Lower leg skin (tissue), 4 donors: ENCODE measurements at places on chromosomes 7 and 10. TPM values are rescaled to one million over a fixed set of nuclear protein-coding genes. Genes with fewer than 3 reads are reported as not detected.

GRCh38 chr7:98687111-98687751, 70.1 kb downstream of the NPTX2 start:
- no peak for DNase-seq

GRCh38 chr10:29479081-29479925, 155.5 kb downstream of the SVIL start:
- DNase-seq = no peak

DNA sequence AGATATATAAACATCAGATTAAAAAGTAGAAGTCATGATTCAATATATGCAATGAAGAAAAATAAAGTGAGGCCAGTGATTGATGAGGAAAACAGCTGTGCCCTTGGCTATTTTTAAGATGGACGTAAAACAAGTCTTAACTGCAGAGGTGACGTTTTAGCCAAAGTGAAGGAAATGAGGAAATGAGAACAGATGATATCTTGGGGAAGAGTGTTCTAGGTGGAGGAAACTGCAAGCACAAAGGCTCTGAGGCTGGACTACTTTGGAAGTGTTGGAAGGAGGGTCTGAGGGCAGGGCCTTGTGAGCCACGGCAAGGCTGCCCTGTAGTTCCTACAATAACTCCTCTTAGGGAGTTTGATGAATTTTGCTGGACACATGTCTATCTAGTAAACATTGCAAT, 140.5 kb upstream of the AKR1E2 start:
- no peak for DNase-seq

DNA sequence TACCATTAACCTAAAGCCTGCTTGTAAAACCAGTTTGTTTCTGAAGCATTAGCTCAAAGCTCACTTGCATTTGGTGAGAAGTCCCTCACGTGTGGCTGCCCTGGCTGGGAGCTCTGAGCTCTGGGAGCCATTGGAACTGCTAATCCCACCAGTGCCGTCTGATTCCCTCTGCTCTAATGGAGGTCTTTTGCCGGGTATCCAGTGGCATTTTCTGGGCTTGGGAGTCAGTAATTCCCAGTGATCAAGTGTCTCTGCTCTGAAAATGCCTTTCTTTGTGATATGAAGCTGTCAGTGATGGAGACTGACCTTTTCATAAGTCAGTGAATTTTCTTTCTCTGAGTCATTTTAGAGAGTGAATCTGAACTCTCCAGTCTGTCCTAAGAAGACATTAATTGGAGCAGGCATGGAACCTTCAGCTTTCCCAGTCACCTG, 36.9 kb upstream of the FAM20C start:
- DNase-seq = no peak

DNA sequence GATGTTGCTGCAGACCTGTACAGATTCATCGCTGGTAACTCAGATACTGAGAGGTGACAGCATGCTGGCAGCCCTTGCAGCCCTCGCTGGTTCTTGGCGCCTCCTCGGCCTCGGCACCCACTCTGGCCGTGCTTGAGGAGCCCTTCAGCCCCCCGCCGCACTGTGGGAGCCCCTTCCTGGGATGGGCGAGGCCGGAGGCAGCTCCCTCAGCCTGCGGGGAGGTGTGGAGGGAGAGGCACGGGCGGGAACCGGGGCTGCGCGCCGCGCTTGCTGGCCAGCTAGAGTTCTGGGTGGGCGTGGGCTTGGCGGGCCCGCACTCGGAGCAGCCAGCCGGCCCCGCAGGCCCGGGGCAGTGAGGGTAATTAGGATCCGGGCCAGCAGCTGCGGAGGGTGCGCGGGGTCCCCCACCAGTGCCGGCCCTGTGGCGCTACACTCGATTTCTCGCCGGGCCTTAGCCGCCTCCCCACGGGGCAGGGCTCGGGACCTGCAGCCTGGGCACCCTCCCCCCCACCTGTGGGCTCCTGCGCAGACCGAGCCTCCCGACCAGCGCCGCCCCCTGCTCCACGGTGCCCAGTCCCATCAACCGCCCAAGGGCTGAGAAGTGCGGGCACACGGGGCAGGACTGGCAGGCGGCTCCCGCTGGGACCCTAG, 12.2 kb upstream of the GTPBP10 start:
- DNase-seq = no peak

DNA sequence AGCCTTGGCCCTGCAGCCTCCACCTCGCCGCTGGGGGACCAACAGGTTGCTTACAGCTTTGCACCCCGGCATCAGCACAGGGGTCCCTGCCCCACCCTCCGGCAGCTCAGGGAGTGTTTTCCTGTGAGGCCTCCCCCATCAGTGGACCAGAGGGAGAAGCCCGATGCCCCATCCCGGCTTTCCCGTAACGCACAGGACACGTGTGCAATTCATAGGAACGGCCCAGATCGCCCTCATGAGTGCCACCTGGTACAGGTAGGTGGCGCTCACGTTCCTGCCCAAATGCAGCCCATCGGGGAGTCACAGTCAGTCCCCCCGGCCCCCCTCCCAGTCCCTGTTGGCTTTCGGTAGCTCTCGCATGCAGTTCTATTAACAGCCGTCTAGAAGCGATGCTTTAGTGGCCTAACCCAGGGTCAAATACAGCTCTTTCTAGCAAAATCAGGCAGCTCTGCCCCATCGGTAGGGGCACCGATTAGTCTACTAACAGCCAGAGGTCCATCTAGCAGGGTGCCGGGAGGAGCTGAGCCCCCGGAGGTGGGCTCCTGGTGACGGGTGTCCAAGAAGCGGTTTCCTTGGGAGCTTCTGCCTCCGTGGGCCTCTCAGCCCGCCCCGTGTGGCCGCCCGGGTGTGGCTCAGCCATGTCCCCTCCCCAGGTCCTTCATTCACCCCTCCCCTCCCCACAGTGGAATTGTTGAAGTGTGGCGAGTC, 48.4 kb upstream of the GTF2IRD1 start:
- no peak for DNase-seq

GRCh38 chr10:11874568-11875493, 51.7 kb downstream of the PROSER2 start:
- DNase-seq = no peak

GRCh38 chr10:132320654-132321469, 11.1 kb upstream of the LRRC27 start:
- DNase-seq = no peak

DNA sequence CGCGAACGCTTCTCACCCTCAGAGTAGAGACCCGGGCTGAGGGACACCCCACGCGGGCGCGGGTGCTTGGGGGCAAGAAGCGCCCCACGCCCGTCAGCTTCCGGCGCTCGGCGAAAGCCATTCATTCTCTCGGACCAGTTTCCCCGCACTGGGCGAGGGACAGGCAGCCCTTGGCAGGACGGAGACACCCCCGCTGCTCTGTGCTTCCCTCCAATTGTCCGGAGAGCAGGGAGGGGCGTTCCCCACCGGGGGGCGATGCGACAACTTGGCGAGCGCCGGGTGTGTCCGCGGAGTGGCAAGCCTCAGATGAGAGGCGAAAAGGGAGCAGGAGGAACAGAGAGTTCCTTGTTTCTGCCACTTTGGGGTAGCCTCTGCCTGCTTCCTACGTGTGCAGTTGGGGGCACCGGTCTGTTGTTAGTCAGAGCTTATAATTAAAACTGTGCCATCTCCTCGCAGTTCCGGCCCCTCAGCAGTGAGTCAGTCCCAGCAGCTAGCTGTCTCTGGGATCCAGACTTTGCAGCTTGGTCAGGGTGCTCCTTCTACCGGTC, 1.7 kb downstream of the GPR158 start:
- no peak for DNase-seq

- DNase-seq = no peak
Measured at GRCh38 chr10:4246881-4247358, 461.9 kb upstream of the KLF6 start.

- DNase-seq = no peak
Measured at GRCh38 chr10:28878236-28878970, 201.1 kb downstream of the BAMBI start.

- DNase-seq = no peak
Measured at GRCh38 chr7:34463830-34464229, 194.2 kb upstream of the NPSR1 start.

GRCh38 chr7:30874656-30875302, 36.9 kb upstream of the AQP1 start:
- DNase-seq = no peak

GRCh38 chr7:97971990-97972943, 17.7 kb downstream of the OCM2 start:
- peak; percentile 70 for DNase-seq

GRCh38 chr10:120221873-120222485, 235.0 kb upstream of the PLPP4 start:
- DNase-seq = no peak

DNA sequence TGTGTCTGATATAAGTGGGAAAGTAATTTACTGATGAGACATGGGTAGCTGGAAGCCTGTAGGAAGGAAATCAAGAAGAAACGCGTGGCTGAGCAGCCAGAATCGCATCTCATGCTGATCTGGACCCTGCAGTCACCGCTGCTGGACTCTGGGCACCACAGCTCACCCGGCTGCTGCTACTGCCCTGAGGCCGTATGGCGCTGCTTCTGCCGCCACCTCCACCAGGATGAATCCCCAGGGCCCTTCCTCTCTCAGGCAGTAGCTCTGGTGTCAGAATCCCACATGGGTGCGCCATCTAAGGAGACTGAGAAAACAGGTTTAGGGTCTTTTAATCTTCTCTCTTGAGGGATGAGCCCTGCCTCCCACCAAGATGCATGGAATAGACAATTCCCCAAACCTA, 70.3 kb upstream of the AGK start:
- DNase-seq = no peak

DNA sequence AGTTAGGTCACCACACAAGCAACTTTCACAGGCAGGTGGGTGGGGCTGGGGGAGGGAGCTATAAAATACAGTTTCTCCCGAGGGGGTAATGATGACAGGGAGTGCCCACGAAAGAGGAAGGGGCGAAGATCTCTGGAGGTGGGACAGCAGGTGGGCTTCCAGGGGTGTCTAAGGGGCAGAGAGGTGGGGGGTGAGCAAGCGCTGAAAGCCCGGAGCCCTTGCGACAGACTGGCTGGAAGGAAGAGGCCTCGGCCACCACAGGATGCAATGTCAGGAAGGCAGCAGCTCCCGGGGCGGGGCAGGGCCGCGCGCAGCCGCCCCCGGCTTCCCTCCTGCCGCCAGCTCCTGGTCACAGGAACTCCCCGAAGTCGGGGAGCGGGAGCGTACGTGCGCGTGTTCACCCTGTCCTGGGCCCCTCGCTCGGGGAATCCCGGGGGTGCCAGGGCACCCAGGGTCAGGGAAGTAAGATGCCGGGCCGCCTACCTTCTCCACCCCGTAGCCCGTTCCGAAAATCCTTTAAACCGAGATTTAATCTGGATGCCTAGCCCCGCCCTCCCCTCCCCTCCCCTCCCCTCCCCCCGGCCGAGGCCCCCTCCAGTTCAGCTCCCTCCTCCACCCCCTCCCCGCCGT, 105.2 kb upstream of the PPIF start:
- peak; percentile 68 for DNase-seq

DNA sequence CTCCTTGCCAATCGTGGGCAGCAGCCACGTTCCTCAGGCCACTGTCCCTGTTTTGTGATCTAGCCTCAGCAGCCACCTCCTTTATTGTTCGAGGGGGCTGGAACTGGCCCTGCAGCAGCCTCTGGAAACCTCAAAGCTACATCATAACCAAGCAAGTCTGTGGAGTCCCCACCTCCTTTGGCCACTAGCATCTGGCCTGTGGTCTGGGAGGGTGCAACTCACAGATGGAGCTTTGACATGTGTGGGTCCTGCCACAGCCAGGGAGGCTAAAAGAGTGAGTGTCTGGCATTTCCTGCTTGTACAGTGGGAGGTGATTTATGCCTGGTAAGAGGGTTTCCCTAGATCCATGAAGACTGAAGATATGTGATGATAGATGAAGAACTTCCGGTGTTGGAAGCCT, 32.3 kb upstream of the NUB1 start:
- DNase-seq = peak; percentile 57

DNA sequence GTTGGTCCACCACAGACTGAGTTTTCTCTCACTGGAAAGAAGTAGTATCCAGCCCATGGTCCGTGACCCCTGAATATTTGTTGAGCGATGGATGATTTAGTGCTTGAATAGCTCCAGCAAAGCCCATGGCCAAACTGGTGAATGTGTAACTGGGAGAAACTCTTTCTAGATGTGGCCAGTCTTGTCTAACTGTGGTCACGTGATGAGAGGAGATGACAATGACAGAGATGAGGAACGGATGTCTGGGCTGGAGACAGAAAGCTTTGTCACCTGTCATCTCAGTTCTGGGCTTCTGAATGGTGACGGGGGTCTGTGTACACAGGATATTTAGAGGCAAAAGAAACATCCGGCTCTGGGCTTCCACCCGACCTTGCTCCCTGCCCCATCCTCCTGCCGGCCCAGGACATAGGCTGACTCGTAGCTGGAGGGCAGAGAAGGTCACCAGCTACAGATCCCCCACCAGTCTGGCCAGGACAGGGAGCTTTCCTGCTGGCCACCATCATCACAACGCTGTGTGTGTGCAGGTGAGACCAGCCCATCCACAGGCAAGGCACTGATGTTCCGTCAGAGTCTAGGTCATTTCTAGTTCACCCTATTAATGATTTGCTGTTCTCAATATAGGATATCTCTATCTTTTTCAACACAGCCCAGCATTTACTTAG, 152.5 kb upstream of the TNS3 start:
- no peak for DNase-seq

GRCh38 chr10:98186681-98187080, 52.2 kb downstream of the R3HCC1L start:
- no peak for DNase-seq

- DNase-seq = peak; percentile 54
Measured at GRCh38 chr10:125023862-125024496, 82.1 kb downstream of the ZRANB1 start.

DNA sequence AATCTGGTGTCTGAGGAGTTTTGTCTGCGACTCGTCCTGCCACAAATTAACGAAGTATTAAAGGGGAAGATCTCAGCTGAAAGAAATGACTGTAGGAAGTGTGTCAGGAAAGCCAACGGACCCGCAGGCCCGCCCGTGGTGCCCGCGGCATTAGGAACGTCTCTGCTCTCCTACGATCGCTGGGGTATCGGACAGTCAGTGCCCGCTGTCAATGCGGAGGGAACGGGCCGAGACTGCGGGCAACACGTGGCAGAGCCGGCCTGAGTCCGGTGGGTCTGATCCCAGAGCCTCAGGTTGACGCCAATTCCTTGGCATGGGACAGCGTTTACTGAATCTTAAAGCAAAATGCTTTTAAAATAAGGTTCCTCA, 128.7 kb downstream of the KBTBD2 start:
- no peak for DNase-seq

GRCh38 chr10:115949282-115949844, 323.6 kb downstream of the GFRA1 start:
- no peak for DNase-seq

DNA sequence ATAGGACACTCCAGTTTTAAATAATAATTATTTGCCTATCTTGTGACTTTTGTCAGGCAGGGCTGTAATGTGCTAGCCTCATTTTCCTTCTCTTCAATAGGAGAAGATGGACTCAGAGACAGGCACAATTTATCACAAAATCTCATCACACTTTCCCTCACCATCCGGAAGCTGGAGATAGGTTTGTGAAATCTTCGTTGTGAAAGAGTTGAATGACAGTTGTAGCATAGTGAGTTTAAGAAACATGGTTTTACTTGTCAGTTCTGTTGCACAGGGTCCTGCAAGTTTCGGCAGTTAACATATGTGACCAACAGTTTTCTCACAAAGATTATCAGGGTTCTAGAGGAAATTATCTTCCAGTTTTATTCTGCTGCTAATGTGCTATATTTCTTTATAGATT, 37.7 kb upstream of the MAP3K8 start:
- no peak for DNase-seq

RBP3 gene
- total RNA-seq = not detected

ZNF680 gene
- total RNA-seq = 8.6 TPM

TMEM139 gene
- total RNA-seq = 7.8 TPM

NEUROD6 gene
- total RNA-seq = not detected

CFTR gene
- total RNA-seq = 11.7 TPM

FAM25A gene
- 717 TPM for total RNA-seq

MYOF gene
- 65.5 TPM for total RNA-seq

MYL10 gene
- not detected for total RNA-seq

GIMAP5 gene
- total RNA-seq = 4.6 TPM

WNT8B gene
- total RNA-seq = not detected

ZC3HAV1L gene
- total RNA-seq = 16.2 TPM

GIMAP1 gene
- total RNA-seq = 1.5 TPM
